Stimulated activated CD8-positive, alpha-beta memory T cell treated with anti-CD3 and anti-CD28 coated beads, Interleukin-7, amount 100 ng/mL, for 48 hours (primary cell): ENCODE measurements at places on chromosomes 3 and 15.

- no peak for DNase-seq
Measured at GRCh38 chr15:44282101-44282500, 6.4 kb upstream of the GOLM2 start.

GRCh38 chr3:162742159-162742717 is 1245.6 kb downstream of the OTOL1 start:
- no peak for DNase-seq

GRCh38 chr3:111338059-111338698 is 203.8 kb upstream of the CD96 start:
- DNase-seq, result no peak

- DNase-seq, result no peak
Measured at GRCh38 chr3:9622438-9622837, 26.9 kb upstream of the MTMR14 start.

- DNase-seq, result no peak
Measured at GRCh38 chr3:110405830-110406585, 665.6 kb upstream of the NECTIN3 start.

DNA sequence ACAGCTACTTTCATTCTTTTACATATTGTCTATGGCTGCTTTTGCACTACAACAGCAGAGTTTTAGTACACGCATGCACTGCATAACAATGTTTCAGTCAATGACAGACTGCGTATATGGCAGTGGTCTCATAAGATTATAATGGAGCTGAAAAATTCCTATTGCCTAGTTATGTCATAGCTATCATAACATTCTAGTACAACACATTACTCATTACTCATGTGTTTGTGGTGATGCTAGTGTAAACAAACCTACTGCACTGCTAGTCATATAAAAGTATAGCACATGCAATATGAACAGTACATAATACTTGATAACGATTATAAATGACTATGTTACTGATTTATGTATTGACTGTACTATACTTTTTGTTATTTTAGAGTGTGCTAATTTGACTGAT is 47.9 kb downstream of the QTRT2 start:
- no peak for DNase-seq

- DNase-seq, result no peak
Measured at GRCh38 chr3:193737191-193737751, 144.3 kb downstream of the OPA1 start.

DNA sequence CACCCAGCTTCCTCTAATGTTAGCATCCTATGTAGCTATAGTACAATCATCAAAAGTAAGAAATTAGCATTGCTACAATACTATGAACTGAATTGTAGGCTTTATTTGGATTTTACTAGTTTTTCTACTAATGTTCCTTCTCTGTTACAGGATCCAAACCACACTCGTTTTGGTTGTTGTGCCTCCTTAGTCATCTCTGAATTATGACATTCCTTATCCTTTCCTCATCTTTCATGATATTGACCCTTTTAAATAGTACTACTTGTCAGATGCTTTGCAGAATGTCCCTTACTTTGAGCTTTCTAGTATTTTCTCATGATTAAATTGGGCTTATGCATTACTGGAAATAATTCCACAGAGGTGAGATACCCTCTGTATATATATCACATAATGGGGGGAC is 265.4 kb downstream of the VPS13C start:
- DNase-seq, result no peak

- DNase-seq, result no peak
Measured at GRCh38 chr15:34621675-34622074, 38.2 kb upstream of the GOLGA8B start.

- DNase-seq, result no peak
Measured at GRCh38 chr3:159792070-159792469, 196.6 kb upstream of the IL12A start.

DNA sequence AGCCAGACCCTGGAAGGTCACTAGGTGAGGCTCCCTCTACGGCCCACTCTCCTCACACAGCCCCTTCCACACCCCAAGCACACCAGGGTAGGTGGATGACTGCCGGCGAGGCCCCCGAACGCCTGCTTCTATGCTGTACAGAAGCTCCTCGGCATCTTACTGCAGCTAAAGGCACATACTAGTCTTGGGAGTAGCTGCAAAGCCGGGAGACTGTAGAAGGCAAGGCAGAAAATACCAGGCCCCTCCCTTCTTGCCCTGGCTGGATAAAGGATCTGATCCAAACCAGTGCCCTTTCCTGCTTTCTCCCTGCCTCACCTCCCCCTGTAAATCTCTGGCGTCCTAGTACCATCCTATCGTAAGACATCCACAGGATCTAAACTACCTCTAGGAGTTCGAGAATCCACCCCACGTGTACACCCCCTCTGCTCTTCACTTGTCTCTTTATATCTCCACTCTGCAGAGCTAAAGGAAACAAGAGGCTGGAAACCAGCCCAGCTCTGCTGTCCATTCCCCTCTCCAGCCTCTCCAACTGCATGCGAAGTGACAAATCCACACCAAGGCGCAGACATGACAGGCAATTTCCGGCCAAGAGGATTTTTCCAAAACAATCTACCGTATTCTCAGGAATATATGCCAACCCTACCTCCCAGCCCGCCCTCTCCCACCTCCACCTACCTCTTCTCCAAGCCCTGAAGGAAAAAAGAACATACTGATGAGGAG is 11.8 kb downstream of the TNK2 start:
- no peak for DNase-seq

DNA sequence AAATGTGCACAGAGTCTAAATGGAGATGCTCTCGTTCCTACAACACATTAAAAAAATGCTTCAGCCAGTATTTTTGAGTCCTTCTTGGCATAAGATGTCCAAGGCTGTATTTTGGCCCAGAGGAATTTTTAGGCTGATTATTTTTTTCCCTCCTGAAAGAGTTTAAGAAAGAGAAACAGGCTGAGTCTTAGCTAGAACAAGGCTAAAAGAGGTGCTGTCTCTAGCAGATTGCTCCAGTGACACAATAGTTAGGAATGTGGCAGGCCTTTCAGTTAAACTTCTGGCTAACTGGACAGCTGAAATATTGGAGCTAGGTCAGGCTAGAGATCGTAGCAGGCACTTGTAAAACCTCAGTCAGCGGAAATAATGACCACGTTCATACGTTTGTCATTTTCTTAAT is 271.4 kb upstream of the RARB start:
- DNase-seq, result no peak

- no peak for DNase-seq
Measured at GRCh38 chr15:80464951-80465625, 60.9 kb downstream of the ARNT2 start.

GRCh38 chr3:148026009-148026588 is 616.9 kb downstream of the ZIC1 start:
- DNase-seq, result no peak

GRCh38 chr15:57158589-57158988 is 217.7 kb upstream of the CGNL1 start:
- no peak for DNase-seq

DNA sequence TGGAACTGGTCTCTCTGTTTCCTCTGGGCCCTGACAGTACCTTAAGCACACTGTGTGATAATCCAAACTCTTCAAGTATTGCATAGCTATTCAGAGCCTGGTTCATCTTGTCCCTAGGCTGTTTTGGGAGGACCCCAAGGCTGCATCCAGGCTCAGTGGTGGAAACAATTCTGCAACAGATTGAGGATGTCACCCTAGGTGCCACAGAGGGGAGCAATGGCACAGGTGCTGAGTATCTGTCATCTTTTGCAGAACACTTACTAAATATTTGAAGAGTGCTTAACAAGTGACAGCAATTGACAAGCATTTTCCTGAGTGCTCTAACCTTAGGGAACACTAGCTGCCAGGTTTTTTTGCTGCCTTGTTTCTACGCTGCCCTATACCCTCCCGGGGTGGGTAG is 27.8 kb downstream of the STARD5 start:
- no peak for DNase-seq

DNA sequence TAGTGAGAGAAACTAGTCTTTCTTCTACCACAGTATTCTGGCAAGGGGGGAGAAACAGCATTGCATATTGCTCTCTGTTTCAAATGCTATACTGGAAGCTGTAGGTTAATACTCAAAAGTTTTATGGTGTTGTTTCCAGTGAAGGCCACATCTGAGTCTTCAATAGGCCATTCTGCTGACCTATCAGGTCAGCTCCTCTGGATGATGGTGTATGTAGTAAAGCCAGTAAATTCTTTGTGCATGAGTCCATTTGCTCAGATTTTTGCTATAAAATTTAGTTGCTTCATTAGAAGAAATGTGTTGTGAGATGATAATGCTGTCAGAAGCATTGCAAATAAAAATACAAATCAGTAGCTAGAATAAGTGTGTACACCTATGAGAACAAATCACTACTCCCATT is 64.9 kb upstream of the RBMS3 start:
- no peak for DNase-seq

GRCh38 chr3:64093825-64094712 is 70.8 kb upstream of the PSMD6 start:
- DNase-seq, result no peak

GRCh38 chr3:42819351-42819965 is 10.2 kb downstream of the ACKR2 start:
- no peak for DNase-seq

GRCh38 chr3:53581671-53582070 is 87.3 kb downstream of the CACNA1D start:
- DNase-seq, result no peak

DNA sequence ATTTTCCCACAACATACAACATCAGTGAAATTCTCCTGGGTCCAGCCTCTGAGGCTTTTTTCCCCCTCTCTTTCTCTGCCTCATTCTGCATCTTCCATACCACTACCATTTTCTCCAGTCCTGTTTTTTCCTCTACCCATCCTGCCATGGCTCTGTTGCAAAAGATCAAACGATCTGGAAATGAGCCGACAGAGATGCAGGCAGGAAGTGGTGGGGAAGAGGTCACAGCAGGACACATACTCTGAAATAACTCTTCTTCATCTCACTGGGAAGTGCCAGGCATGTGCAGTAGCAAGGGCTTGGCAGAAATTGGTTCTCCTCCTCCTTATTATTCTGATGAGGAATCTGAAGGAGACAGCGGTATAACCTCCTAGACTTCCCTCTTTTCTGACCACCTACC is 114.3 kb downstream of the CORO2B start:
- DNase-seq, result no peak

DNA sequence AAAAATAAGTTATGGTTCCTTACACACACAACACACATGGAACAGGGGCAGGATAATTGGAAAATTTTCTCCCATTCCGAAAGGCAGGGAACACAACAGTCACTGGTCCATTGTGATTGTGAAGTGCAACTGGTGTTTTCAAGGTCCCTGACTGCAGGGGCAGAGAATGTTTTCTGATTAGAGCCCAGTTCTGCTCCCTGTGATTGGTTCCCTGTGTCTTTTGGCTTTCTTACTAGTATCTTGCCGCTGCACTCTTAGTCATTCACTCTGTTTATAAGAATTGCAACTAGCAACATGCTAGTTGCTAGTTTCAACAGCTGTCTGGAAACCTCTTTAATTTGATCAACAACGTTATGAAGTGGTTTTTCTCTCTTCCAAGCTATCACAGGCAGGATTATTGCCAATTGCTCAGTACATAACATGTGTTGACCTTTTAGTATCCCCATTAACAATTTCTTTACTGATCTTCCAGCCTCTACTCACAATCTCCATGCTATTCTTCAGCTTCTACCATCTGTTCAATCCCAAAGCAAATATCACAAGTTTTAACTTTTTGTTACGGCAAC is 177.5 kb downstream of the EPHA6 start:
- DNase-seq, result no peak

GRCh38 chr15:70328679-70329115 is 231.0 kb upstream of the TLE3 start:
- DNase-seq, result no peak

DNA sequence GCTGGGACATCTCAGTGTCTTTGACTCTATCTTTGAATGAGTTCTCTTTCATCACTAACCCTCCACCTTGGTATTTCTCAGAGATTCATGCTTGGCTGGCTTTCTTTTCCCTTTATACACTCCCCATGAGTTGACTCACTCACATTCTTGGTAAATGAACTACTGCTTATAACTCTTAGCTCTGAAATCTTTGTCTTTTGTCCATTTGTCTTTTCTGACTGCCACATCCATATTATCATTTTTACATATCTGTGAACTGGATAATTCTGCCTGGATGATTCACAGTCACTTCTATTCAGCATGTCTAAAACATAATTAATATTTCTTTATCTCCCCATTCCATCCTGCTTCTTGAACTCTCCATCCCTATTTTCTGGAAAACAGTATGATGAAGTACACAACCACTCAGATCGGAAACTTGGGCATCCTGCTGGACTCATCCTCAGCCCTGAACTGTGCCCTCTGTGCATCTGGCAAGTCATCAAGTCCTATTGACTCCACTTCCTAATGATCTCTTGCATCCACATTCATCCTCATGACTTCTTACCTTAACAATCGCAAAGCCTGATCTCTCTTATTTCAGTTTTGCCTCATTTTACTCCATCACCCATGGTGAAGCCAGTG is 66.9 kb downstream of the KCNAB1 start:
- DNase-seq, result no peak

DNA sequence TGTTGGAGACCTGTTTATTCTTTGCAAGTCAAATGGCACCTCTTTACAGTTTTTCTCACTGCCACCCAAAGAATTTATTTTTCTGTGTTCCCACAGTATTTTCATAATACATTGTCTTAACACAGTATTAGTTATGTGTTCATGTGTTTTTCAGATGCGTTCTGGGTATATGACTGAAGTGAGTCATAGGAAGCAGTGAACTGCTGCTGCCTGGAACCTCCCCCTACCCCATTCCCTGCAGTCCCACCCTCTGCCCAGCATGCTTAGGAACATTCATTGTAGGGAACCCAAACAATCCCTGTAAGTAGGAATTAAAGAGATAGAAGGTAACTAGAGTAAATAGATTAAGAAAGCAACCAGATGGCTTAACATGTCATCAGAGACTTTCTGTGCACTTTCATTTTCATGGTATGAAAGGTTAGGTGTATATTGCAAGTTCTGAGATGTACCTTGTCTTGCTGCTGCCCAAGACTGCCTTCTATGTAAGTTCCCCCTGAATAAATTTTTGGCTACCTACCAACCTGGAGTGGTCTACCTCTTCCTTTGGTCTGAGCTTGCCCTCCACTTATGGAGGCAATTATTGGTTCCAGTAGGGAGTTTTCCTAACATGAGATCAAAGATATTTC is 21.9 kb upstream of the SQOR start:
- DNase-seq, result no peak

DNA sequence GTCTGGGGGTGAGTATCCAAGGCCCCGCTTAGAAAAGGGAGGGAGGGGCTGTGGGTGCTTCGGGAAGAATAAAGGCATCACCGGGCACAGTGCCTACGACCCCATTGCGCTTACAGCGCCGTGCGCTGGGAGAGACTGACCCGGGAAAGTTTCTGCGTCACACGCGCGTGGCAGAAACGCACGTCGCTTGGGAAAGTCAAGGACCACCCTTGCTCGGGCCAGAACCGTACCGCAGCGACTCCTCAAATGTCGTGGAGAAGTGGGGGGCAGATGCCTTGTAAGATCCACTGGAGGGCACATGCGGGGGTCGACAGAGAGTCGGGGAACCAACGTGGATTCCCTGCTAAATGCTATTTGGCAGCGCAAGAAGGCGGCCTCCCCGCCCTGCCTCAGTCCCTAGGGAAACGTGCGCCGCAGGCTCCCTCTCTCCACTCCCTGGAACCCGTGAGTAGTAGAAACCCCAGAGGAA is 2.4 kb downstream of the ADAMTS9 start:
- DNase-seq, result no peak

GRCh38 chr15:48340111-48340510 is 8.9 kb downstream of the DUT start:
- DNase-seq, result no peak
